Sigmoid colon (tissue), 7 donors: ENCODE measurements at places on chromosomes 11 and 22.

DNA sequence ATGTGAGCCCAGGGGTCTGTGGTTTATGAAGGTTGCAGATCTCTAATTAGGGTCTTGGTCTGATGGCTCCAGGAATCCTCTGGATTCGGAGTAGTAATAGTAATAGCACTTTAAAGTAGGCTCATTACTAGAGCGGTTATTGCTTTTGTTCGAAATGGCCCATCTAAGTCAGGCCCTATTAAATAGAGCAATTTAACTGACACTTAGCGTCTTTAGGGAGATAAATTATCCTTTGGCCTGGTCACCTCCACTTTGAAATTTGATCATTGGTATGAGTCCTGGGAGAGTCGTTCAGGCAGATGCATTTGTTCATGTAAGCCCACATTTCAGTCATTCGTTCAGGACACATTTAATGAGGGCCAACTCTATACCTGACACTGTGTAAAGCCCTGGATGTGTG, 54.8 kb downstream of the LDLRAD3 start:
- DNase-seq, result no peak

DNA sequence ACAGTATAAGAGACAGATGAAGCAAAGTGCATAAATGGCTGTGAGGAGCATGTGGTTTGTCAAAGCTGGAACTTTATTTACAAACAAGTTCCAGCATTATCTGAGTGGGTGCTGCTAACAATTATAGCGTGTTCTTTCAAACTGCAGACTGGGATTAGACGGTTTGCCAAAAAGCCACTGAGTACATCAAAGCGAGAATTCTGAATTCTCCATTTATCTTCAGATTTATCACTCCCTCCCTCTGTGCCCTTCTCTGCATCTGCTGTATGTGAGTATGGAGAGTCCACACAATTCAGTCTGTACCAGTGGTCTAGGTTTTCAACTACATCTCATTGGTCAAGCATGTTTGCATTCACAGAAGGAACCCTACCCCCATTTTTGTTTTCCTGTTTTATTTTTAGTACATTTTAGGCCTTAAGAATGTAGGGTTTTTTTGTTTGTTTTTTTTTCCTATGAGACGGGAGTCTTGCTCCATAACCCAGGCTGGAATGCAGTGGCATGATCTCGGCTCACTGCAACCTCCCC, 18.1 kb upstream of the INCENP start:
- no peak for DNase-seq

DNA sequence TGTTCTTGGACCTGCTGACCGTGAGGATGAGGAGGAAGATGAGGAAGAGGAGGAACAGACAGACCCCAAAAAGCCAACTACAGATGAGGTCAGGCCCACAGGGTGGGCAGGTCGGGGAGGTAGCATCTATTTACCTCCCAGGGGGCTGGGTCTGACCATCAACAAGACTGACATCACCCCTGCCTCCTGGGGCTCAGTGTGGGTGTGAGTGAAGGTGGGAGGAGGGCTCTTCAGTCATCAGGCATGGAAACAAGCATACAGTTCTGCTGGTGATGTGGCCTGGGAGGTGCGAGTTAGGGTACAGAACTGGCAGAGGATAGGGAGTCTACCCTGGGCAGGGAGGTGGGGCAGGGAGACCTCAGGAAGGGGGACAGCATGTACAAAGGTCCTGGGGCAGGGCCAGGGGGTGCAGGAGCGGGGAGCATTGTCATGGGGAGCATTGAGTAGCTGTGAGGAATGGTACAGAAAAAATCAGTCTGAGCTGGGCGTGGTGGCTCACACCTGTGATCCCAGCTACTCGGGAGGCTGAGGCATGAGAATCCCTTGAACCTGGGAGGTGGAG, 8.9 kb downstream of the PLCB3 start:
- DNase-seq, result no peak

DNA sequence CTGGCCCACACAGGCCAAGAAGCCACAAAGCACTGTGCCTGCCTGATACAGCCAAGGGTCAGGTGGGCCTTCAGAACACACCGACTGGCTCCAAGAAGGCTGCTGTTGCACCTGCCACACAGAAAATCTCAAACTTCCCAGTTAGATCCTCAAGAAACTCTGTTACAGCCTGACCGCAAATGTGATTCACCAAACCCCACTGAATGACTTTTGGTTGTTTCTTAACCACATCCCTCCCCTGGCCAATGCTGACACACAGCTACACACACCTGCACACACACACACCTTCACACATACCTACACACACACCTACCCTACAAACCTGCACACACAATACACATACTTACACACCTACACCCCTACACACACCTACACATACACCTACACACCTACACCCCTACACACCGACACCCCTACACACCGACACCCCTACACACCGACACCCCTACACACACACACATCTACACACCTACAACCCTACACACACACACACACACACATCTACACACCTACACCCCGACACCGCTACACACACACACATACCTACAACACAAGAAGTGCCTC, 31.5 kb downstream of the CDKN1C start:
- no peak for DNase-seq

DNA sequence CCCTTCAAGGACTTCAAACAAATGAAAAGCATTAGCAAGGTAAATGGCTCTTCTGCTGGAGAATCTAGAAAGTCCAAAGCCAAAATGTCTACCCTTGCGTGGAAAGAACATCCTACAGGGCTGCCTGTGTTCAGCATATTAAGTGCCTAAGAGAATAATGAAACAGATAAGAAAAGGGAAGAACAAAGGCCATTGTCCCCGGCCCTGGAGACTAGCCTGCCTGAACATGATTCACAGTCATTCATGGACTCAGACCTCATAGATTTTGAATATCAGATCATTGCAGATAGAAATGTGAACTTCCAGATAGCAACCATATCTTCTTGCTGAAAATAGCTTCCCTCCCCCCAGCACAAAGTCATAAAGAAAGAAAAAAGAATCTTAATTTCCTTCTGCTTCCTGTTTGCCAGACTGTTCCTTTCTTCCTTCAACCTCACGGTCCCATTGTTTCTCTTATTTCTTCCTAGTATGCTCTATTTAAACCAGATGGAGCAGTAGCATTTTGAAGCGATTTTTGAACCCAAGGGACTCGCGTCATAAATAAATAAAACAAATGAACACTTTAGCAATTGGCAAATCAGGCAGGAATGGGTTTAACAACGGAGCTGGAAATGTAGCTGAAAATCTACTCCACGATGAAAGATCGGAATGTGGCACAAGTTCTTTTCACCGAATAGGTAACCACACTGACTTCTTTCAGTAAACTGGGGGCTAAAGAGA, 408.2 kb upstream of the CCDC90B start:
- DNase-seq, result no peak

DNA sequence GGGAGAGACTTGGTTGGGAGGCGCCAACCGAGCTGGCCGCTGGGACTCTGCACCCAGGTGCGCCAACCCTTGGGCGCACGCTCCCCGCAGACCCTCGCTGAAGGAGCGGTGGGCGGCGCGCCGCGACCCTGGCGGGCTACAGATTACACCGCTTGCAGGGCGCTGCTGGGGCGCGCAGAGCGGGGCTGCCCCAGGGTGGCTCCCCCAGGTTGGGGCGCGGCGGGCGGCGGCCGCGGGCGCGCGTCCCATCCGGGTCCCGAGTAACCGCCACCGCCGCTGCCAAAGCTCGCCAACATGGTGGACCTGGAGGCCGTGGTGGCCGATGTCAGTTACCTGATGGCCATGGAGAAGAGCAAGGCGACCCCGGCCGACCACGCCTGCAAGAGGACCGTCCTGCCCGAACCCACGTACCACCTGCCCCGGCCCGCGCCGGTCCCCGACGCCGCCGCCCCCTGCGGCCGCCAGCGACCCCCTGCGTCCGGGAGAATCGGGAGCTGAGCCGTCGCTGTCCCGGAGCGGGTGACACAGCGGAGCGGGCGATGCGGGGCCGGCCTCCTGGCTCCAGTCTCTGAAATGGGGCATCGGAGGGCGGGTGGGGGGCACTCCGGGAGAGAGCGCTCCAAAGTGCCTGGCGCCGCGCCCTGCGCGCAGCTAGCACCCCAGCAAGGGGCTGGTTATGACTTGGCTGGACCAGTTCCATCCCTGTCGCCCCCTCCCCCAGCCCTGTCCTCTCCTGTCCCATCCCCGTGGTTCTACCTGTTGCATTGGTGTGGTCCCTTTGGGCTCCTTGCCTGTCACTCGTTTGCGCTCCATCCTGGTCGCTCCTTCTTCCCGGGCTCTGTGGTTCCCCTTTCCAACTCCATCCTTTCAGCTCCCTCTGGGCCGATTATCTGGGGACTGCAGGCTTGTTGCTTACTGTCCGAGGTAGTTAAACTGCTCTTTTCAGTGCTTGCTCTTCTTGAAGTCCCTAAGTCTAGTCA, 143.3 kb upstream of the GRK3 start:
- DNase-seq, result no peak

GRCh38 chr11:31812383-31813381, 1.6 kb upstream of the PAX6 start:
- no peak for DNase-seq

DNA sequence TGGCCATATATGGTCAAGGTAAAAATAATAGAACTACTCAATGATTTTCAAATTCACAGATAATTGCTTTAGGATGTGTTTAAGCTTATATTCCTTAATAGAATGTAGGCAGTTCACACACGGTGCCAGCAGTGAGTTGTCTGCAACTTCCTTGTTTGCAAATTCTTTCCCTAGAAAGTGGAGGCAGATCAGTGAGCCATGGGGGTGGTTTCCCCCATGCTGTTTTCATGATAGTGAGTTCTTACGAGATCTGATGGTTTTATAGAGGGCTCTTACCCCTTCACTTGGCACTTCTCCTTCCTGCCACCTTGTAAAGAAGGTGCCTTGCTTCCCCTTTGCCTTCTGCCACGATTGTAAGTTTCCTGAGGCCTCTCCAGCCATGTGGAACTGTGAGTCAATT, 111.8 kb upstream of the LMO1 start:
- no peak for DNase-seq

- DNase-seq, result no peak
These were observed 99.8 kb downstream of the ATM start for GRCh38 chr11:108322666-108323065.

GRCh38 chr11:108846009-108846408, 181.1 kb downstream of the DDX10 start:
- DNase-seq, result no peak

DNA sequence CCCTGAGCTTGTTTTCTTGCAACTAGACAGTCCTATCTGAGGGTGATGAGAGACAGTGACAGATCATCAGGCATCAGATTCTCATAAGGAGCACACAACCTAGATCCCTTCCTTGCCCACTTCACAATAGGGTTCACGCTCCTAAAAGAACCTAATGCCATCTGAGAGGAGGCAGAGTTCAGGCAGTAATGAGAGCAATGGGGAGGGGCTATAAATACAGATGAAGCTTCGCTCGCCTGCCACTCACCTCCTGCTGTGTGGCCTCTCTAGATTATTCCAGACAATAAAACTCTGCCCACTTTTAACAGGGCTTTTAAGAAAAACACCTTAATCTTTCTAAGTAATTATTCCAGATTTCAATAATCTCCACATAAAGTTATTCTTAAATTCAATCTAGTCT, 43.9 kb upstream of the PAK1 start:
- DNase-seq, result no peak

DNA sequence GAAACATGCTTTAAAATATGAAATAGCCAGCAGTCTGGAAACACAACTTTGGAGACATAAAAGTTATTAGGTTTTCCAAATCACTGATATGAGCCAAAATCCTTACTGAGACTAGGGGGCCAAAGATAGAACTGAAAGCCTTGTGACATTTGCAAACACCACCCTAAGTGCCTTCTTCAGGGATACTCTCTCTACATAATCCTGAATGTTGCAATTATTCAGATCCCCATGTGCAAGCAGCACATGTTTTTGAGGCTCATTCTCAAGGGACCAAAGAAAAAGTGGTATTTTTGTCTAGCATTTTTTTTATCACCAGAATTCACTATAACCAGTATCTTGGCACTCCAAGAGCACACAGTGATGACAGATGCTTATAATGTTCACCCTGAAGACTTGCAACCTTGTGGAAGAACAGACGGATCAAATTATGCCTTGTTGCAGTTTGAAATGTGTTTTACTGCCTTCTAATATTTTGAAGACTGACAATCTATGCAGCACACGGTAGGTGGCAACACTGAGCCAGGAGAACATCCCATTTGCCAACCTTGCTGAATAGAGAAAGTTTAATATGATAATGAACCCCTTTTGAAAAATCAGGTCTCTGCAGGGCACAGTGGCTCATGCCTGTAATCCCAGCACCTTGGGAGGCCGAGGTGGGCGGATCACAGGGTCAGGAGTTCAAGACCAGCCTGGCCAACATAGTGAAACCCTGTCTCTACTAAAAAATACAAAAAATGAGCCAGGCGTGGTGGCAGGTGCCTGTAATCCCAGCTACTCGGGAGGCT, 78.5 kb downstream of the PLEKHA7 start:
- DNase-seq, result no peak

DNA sequence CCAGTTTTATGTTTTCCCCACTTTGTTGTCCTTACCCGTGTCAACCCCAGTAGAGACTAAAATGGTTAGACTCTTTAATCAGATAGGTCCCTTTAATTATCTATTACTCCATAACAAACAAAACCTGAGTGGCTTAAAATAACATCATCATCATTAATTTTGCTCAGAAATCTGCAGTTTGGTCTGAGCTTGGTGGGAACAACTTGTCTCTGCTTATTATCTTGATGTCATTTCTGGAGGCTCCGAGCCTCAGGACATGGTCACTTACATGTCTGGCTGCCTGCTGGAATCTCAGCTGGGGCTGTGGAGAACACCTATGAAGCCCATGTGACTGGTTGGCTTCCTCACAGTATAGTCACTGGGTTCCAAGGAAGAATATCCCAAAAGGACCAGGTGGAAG, 26.7 kb downstream of the UVRAG start:
- no peak for DNase-seq

GRCh38 chr22:44260216-44261035, 52.3 kb downstream of the SHISAL1 start:
- peak; percentile 52 for DNase-seq

GRCh38 chr11:5280582-5281102, 10.9 kb upstream of the HBE1 start:
- DNase-seq, result no peak

DNA sequence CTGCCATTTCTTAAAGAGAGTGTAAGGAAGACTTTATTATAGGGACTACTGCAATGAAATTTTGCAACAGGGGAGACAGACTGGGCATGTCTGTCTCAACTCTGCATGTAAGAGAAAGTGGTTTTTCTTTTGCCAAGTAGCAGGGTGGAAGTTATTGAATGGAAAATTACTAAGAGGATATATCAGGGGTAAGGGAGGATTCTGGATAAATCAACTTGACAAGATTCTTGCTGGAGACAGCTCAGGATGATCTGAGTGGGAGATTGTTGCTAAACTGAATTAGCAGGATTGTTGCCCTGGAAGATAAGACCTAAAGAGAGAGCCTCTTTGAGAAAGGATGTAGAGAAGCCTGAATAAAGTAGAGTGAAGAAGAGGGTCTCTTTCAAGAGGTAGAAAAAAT, 145.8 kb downstream of the LUZP2 start:
- DNase-seq, result no peak

DNA sequence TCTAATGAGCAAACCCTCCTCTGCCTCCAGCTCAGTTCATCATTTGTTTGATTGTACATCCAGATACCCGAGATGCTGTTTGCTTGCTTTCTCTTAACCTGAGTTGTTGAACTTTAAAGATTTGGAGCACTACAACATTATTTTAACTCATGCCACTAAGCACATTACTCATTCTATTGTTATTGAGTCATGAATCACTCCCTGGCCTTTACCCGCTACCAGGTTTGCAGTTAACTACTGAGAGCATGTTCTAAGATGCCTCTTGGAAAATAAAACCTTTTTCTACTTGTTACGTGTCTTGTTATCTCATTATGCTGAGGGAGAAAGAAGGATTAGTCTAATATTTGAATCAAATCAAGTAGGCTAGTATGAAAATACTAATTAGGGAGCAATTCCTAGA, 720.6 kb upstream of the ANO5 start:
- DNase-seq, result no peak
